Posterior vena cava (tissue), 2 donors: ENCODE measurements at places on chromosomes 1 and 21. TPM values are rescaled to one million over a fixed set of nuclear protein-coding genes. Genes with fewer than 3 reads are reported as not detected.

The LAD1 gene
- 0.29 TPM for total RNA-seq

The TSACC gene
- total RNA-seq, result not detected

The FALEC gene
- total RNA-seq, result not detected

DNA sequence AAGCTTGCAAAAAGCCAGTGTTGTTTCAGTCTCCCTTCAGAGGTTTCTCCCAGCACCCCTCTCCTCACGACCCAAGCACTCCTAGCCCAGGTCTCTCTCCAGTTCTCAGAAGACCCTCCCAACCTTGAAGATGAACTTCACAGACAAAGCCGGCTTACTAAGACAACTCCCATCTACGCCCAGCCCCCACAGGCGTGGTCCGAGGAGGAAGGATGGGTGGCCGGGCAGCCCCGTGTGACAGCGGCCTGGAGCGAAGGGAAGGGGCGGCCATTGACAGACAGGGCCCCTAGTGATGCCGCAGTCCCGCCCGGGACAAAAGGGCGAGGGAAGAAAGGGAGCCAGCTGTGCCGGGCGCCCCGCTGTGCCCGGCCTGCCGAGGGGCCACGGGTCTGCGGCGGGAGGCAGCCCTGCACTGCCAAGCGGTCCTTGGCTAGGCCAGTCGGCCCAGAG lies 6.9 kb downstream of the PAX7 start:
- DNase-seq, result no peak

- DNase-seq, result no peak
These were observed 28.6 kb upstream of the ZFP69B start for GRCh38 chr1:40421431-40422384.

DNA sequence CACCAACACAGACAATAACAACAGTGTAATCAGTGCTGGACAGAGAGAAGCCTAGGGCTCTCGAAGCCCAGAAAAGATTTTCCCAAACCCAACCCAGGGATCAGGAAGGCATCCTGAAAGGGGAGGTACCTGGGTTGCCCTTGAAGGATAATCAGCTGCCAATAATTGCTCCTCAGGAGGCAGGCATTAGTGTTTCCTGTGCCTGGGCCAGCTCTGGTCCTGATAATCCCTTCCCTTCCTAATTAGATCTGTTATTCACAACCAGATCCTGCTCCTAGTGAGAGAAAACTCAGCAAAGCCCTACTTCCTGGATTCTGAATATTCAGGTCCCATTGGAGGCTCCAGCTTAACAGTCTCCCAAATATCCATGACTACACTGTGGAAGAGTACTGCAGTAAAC lies 117.4 kb downstream of the DMRTA2 start:
- DNase-seq, result no peak

GRCh38 chr1:231301990-231302389 lies 35.7 kb downstream of the EXOC8 start:
- DNase-seq, result no peak

DNA sequence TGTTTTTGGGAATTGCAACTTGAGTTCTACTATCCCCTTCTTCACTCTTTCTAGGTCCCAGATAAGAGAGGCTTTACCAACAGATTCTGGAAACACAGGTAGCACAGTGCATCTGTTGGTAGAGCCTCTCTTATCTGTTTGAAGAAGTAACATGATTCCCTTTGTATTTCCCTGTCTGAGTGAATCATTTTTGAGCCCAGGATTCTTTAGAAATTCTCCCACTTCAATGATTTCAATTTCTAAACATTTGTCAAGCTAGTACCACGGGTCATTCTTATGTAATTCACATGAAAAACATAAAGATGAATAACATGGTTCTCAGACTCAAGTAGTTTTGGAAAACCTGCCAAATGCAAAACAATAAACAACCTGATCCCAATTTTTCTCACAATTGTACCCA lies 72.0 kb upstream of the DUSP10 start:
- DNase-seq, result no peak

- no peak for DNase-seq
These were observed 7.4 kb upstream of the TIAM1 start for GRCh38 chr21:31351438-31351837.

- DNase-seq, result peak; percentile 93
These were observed at the start of gene IL20 for GRCh38 chr1:206864939-206865671. IL20 (plus strand) TSS chr1:206865623; CDS start chr1:206865853, 230 bp downstream.

DNA sequence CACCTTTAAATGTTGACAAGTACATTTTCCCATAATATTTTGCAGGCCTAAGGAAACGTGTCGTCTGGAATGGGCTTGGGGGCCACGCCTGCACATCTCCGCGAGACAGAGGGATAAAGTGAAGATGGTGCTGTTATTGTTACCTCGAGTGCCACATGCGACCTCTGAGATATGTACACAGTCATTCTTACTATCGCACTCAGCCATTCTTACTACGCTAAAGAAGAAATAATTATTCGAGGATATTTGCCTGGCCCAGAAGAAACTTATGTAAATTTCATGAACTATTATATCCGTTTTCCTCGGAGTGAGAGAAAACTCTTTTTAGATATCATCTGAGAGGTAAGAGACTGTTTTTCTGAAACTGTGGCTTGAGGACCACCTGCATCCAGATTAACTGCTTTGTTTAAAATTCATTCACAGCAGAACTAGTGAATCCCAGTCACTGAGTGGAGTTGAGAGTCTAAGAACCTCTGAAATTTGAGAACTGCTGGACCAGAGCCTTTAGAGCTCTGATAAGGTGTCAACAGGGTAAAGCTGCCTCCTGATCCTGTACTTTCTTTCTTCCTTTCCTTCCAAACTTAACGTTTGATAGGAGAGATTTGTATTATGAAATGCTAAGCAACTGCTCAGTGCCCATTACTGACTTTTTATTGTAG lies 811 bp downstream of the EXO1 start:
- no peak for DNase-seq

DNA sequence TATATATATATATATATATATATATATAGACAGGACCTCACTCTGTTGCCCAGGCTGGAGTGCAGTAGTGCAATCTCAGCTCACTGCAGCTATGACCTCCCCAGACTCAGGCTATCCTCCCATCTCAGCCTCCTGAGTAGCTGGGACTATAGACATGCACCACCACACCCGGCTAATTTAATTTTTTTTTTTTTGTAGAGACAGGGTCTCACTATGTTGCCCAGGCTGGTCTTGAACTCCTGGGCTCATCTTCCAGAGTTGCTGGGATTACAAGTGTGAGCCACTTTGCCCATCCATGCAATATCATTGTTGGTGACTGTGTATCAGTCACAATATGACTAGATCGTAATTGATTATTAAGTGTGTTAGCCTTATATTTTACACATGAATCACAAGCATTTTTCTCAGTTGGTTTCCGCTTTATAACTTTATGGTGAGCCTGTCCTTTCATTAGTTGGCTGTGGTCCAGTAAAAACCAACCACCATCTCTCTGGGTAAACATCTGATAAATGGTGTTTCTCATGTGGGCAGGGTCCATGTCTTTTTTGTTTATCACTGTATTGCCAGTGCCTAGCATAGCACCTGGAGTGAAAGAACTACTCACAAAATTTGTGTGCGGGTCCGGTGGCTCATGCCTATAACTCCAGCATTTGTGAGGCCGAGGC lies 63.6 kb downstream of the MYOM3 start:
- DNase-seq, result peak; percentile 11

DNA sequence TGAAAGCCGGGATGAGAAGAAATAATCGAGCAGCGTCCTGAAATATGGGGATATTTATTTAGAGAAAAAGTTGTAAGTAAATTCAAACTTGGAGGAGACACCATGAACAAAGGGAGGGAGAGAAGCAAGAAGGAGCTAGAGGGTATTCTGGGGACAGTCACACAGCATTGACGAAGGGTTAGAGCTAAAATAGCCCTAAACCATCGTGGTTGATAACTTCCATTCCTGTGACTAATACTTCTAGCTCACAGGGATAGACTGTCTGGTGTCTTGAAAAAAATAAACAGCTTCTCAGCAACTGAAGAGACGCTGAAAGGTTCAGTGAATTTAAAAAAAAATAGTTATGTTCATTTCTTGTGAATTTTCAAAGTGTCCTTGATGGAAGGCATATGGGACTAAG lies 86.7 kb downstream of the LRRC53 start:
- DNase-seq, result no peak

DNA sequence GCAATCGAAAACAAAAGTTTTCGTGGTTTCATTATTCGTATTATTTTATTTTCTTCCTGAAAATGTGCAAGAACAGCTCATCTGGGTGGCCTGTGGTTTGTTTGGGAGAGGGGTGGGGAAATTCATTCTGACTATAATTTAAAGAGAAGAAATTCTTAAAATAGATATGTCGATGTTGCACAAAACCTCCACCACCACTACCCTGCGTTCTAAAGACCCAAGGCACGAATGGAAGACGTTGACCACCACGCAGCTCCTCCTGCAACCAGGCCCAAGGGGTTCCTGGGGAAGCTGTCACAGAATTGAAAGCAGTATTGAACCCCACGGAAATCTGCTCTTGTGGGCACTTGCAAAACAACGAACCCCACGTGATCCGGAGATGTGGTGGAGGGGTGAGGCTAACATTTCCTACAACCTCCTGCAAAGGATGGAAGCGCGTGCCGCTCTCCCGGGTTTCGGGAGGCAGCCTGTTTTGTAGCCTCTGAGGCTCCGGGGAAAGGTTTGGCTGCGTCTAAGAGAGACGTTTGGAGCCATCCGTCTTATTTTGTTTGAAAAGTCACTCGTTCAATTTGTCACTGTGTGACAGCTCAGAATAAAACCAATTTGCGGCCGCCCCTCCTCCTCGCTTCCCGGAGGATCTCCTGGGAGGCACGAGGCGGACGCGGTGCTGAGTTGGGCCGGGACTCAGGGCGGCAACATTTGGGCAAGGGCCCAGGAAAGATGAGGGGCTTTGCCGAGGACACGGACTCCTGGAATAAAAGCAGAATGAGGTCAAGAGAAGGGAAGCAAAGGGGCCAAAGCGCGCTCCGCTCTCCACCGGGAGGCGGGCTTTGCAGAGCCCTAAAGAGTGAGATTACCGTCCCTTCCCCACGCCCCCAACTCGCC lies 810 bp upstream of the HLX start:
- DNase-seq, result no peak

DNA sequence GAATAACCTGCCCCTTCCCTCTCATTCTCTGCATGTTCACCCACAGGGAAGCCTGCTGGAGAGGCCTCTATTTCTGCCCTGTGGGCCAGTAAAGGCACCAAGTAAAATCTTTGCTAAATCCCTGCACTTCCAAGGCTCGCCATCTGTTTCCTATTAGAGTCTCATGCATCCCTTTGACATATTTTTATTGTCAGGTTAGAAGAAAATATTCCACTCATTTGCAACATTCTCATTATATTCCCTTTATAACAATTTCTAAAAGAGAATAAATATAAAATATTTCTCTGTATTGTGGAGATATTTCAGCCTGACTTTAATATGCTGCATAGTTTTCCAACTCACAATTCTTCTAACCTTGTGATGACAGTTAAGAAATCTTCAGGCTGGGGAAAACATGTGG lies 340.4 kb upstream of the VAMP3 start:
- no peak for DNase-seq
